ENCODE measurements at places on chromosomes 1 and 21.

DNA sequence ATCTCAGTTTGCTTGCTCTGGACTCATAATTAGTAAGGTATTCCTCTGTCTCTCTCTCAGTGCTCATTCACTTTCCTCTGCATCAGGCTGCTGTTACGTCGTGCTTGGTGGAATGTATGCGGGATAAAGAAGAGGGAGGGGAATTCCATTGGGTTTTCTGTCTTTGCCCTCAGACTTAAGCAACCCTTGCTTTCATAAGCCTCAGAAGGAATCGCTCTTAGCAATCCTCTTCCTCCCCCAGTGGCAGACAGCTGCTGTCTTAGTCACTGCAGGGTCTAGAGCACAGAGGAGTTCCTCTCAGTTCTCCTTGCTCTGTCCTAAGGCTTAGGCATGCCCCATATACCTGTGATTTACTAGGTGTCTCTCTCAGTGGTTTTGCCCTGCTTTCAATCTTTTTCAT lies 19.1 kb upstream of the NTMT2 start:
- no peak for DNase-seq

DNA sequence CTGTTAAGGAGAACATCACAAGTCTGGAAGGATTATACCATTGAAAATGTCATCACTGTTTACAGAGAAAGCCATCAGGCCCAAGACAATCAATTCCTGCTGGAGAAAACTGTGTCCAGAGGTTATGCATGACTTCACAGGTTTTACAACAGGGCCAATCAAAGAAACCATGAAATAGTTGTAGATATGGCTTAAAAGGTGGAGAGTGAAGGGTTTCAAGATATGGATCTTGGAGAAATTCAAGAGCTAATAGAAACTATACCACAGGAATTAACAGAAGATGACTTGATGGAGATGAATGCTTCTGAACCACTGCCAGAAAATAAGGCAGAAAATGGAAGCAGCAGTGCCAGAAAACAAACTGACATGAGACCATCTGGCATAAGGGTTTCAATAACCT lies 30.2 kb downstream of the USP1 start:
- DNase-seq: no peak

GRCh38 chr1:12405325-12406210 lies 175.7 kb downstream of the VPS13D start:
- DNase-seq: no peak

- peak; percentile 81 for DNase-seq
These were observed 565 bp downstream of the WLS start for GRCh38 chr1:68231627-68232288.

GRCh38 chr1:5415606-5416005 lies 576.6 kb downstream of the NPHP4 start:
- DNase-seq: no peak

- DNase-seq: no peak
These were observed 2.7 kb downstream of the NRDC start for GRCh38 chr1:51875836-51876235.

GRCh38 chr1:19153169-19153568 lies 56.9 kb downstream of the UBR4 start:
- DNase-seq: no peak

GRCh38 chr1:63915121-63915520 lies 141.3 kb downstream of the ROR1 start:
- no peak for DNase-seq

Data from right kidney (tissue), 9 donors.